ENCODE measurements at places on chromosomes 16 and 17.

DNA sequence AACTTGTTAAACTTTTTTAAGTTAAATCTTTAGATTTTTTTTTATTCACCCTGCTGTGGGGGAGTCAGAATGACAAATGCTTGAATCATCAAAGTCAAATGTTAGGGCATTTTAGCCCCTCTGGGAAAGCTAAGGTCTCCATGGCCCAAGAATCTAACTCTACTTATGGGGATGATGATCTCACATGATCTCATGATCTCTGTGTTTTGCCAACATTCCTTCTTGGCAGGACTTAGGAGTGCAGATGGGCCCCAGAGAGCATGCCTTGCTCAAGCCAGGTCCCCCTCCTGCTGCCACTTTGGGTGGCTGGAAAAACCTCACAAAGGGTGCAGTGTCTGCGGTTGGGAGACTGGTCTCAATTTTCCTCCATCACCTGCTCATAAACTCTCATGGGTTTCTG, 108.6 kb downstream of the PRKCB start:
- no peak for DNase-seq

GRCh38 chr17:80339731-80340456, 75.1 kb upstream of the ENDOV start:
- no peak for DNase-seq

GRCh38 chr16:88705076-88705684, 1.0 kb downstream of the RNF166 start:
- DNase-seq = peak; percentile 54

DNA sequence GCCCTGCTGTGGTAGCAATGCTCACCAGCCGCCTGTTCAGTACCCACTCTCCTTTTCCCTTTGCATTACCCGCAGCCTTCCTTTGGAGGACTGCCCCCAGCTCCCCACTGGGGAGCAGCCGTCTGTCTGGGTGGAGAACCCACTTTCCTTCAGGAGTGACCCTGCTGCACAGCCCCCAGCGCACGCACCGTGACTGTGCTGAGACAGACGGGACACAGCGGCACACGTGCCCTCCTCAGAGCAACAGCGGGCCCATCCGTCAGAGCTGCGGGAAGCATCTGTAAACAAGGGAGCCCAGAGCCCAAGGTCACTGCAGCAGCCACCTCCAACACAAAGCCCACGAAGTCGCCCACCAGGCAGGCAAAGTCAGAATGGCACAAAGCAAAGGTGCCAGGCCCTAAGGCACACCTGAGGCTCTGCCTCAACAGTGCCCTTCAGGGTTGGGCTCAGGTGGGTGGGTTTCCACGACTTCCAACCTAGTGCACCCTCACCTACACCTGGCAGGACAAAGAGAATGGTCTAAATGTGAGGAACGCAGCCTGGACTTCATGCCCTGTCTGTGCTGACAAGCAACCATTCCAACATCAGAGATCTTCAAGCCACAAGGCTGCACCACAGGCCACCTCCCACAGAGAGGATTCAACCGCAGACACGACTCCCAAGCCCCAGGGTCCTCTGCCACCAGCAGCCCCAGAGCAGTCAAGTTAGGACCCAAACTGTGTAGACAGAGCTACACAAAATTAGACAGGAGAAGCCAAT, 9.9 kb downstream of the AXIN1 start:
- no peak for DNase-seq

DNA sequence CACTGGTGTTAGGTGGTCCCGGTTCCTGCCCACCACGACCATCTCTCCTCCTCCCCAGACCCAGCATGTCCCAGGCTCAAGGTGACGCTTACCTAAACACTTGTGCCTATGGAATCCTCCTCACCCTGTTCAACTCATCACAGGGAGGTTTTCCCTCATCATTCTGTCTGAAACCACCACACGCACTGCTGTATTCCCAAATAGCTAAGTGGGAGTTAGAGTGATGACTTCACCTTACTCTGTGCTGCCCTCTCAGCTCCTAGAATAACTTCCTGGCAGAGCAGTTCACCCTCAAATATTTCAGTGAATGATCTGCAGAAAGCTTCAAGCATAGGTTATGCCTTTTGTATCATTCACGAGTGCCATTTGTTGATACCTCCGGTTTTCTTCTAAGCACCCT, 216.5 kb downstream of the CPPED1 start:
- no peak for DNase-seq

DNA sequence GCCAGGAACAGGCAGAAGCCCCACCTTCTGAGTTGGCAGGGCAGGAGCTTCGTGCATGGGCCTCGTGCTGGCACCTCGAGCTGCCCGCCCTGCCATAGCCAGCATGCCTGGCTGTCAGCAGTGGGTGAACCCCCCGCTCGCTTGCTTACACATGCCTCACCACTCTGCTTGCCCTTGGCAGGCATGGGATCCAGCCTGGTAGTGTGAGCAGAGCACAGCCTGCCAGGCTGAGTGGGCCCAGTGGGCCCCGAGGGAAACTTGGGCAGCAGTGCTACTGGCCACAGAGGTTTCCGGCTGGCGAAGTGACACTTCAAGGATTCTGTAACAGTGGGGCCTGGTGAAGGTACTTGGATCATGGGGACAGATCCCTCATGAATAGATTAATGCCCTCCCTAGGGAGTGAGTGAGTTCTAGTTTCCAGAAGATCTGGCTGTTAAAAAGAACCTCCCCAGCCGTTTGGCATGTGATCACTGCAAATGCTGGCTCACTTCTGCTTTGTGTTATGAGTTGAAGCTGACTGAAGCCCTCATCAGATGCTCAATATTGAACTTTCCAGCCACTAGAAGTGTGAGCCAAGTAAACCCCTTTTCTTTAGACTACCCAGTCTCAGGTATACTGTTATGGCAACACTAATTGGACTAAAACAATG, 114.7 kb downstream of the BCAS3 start:
- no peak for DNase-seq

- no peak for DNase-seq
Observed at GRCh38 chr16:84568066-84568465, 49.8 kb downstream of the COTL1 start.

DNA sequence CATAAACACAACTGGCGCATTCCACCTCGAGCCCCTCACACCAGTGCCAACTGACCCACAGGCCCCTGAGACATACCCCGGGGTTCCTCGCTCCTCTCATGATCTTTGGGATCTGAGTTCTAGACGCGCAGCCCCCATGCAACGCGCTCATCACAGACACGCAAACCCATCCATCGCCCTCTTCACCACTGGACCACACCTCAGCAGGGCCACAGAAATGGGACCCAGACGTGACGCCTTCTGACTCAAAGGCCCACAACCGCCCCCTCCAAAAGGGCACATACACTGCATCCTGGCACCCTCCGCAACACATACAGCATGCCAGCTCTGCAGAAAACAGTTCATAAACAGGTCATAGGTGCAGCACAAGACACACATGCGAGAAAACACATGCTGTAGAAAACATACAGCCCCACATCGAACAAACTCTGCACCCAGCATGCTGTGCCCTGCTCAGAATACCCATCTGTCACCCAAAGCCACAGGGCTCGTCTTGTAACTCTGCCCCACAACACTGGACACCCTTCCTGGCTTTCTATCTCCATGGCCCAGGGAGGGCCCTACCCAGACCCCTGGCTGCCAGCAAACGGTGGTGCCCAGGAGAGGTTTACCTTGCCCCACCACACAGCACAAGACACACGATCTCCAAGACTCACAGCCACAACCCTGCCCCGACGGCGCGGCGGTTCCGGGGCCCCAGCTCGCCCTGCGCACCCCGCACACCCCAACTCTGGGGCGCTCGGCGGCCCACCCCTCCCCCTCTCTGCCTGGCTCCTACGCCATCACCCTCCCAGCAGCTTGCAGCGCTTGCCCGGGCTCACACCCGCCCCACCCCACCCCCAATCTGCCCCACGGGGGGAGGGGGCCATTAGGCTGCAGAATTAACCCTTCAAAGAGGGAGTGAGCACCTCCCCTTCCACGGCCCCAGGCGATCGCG, 887 bp downstream of the ZBTB4 start:
- peak; percentile 24 for DNase-seq

GRCh38 chr17:77962348-77962747, 3.8 kb downstream of the TNRC6C start:
- no peak for DNase-seq

GRCh38 chr17:36475346-36475970, 11.0 kb upstream of the ZNHIT3 start:
- DNase-seq = no peak

- no peak for DNase-seq
Observed at GRCh38 chr16:51527349-51527748, 376.3 kb upstream of the SALL1 start.

GRCh38 chr17:10147040-10147439, 51.4 kb downstream of the GAS7 start:
- DNase-seq = no peak

DNA sequence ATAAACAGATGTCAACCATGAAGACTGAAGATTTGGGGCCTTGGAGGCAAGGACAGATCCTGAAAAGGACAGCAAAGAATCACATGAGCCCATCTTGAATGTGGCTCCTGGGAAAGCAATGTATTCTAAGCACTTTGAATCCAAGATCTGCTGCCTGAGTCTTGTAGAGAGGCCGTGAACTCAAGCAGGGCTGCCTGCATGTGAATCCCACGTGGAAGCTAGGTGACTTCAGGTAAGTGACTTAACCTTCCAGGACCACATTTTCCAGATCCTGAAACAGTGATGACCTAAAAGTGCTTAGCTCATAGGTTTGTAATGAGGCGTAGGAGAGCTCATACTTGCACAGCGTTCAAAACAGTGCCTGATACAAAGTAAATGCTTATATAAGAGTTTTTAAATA, 373.0 kb upstream of the SALL1 start:
- DNase-seq = no peak

DNA sequence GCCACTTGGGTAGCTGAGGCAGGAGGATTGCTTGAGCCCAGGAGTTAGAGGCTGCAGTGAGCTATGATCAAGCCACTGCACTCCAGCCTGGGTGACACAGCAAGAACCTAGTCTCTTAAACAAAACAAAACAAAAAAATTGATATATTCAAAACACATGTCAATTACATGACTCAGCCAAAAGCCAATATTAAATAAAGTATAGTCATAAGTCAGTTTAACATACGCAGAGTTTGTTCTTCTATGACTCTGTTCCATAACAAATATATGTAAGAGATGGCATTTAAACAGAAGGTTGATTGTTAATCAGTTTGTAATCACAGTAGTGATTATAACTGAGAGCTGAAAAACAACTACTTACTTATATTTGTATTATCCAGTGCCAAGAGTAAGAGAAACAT, 106.5 kb downstream of the CDH8 start:
- no peak for DNase-seq

DNA sequence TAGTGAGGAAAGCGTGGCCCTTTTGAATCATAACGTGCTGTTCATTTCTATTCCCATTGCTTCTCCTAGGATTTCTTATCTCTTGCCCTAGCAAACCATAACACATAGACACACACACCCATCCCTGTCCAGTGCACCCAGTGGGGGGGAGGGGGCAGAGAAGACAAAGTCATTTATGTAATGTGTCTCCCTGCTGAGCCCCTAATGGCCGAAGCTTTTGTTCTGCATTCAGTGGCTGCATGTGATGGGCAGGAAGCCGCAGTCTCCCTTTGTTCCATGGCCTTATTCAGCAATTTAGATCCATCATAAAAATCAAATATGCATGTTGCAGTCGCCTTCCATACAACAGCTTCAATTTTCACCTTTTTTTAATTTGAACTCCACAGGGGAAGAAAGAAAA, 325.4 kb downstream of the ZFHX3 start:
- DNase-seq = no peak

GRCh38 chr17:16975277-16975651, 3.3 kb upstream of the TNFRSF13B start:
- DNase-seq = peak; percentile 34

GRCh38 chr17:57548421-57549410, 196.4 kb downstream of the CCDC182 start:
- DNase-seq = peak; percentile 46

DNA sequence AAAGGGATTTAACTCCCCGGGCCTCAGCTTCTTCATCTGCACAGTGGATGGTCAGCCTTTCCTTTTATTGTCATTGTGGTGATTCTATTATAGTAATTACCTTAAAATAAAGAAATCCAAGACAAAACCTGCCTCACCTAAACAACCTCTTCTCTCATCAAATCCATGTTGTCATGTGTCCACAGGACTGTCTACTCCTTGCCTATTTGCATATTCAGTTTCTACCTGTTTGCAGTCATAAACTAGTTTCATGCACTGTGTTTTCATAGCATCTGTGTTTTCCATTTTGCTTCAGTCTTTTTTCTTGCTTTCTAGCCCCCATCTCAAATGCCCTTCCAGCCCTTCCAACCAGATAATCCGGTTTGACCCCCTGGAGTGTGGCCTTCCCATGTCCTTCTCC, 44.3 kb upstream of the CPNE2 start:
- DNase-seq = no peak

DNA sequence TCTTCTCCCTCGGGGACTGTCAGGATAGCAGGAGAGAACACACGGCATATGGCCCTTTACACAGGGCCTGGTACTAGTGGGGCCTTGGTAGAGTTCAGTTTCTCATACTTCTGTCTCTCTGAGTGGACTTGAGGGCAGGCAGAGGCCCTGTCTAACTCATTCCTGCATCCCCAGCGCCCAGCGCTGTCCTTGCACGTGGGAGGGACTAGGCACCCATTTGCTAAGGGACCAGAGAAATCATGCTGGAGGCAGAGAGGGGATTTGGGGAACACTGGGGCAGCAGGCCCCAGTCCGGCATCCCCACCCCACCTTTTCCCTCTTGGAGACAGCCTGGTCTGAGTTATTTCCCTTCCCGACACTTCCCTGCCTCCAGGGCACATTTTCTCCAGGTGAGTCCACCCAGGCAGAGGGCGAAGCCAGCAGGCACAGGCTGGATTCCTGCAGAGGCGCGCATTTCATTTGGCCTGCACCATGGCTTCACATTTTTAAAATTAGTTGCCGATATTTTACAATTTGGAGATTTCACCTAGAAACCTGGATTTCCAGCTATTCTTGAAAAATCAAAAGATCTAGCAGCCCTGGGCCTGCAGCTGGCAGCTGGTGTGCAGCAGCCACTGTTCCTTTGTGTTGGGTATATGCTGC, 9.7 kb upstream of the NKD1 start:
- DNase-seq = no peak

DNA sequence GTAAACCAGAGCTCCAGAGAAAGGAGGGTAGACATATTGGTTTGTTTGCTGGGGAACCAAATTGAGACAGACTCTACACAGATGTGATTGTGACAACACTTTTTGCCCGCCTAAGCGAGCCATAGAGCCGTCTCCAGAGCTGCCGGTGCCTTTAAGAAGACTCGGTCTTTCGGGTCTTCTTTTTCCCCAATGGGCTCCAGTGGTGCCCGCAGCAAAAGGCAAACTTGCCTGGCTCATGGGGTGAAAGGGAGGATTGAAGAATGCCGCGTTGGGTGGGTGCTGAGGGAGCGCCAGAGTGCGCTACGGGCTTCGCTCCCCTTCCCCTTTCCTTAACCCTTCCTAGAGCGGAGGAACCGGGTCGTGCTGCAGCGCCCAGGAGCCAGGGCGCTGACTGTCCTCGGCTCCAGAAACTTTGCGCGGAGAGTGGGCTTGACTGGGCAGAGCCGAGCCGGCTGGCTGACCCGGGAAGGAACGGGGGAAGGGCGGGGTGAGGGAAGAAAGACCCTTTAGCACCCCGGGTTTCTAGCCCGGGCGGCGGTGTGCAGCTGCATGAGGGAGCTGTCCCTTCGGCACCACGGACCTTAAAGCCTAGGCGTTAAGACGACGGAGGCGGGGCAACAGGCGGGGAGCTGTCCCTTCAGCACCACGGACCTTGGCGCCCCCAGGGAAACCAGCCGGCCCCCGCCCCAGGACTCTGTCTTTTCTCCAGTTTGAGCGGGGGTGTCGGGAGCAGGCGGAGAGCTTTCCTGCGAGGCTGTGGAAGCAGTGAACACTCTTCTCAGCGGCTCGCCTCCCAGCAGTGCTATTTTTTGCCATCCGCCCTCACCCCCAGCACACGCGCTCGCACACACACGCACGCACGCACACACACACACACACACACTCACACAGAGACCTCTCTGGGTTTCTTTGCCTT, at the start of gene CACNG3:
CACNG3 (plus strand) TSS at position 880 of the 916 bp plus-strand sequence. CDS start 420 bp downstream, outside the sequence.
- peak; percentile 43 for DNase-seq

Measured in NAMALWA (cell line).